ENCODE measurements at places on chromosomes 16 and 17.

- no peak for DNase-seq
Measured at GRCh38 chr16:49473131-49473530, 99.5 kb downstream of the C16orf78 start.

- DNase-seq = no peak
Measured at GRCh38 chr17:42198897-42199296, 4.6 kb upstream of the GHDC start.

DNA sequence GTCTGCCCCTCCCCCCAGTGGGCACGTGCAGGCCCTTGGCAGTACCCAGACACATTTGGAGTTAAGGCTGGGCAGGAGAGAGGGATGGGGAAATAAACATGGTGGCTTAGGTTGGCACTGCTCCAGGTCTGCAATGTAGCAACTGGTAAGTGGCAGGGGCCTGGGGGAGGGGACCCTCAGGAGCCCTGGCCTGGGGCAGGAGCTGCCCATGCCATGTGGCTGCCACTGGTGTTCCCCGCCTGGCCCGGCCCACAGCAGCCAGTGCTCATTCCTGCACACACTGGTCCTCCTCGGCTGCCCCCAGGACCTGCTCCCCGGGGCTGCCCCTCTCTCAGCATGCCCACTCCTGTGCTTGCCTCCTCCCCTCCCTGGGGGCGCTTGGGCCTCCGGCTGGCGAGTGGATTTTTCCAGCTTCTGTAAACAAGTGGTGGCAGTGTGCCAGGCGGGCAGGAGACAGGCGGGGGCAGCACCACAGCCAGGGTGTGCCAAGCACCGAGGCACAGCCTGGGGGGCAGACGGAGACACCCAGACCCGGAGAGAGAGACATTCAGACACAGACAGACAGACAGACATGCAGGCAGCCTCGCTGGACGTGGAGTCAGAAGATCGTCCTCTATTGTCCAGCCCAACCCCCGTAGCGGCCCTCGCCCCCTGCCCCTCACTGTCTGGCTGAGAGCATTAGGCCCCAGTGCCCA lies 9.4 kb downstream of the THRA start:
- DNase-seq = no peak

DNA sequence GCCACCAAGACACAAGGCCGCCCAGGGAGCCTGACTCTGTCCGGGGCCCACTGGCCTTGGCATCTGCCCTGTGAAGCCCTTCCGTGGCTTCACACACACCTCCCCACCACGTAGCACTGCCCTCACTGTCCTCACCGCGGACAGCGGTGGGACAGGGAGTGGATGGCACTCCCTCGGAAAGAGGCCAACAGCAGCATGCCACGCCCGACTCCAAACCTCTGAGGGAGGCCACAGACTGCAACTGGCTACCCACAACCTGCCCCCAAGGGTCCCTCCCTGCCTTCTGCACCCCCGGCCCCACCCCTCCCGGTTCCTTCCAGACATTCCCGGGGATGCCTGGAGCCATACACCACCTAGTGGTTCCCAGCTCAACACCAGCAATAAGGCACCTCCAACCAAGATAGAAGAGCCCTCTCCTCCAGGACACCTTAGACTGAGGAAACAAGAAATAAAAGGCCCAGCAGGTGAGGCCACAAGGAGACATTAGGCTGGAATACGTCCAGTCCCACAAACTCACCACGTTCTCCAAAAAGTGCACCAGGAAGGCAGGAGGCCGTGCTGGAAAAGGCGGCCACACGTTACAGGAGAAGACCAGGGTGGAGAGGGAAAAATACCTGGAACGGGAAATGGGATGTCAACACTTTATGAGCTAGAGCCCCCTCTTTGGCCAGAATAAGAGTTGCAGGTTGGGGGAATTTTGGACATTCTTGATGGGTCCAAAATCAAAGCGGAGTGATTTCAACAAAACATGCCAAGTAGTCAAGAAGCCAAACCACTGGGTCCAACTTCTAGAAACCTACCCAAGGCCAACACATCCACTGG lies 310.0 kb downstream of the SOX9 start:
- DNase-seq = no peak

DNA sequence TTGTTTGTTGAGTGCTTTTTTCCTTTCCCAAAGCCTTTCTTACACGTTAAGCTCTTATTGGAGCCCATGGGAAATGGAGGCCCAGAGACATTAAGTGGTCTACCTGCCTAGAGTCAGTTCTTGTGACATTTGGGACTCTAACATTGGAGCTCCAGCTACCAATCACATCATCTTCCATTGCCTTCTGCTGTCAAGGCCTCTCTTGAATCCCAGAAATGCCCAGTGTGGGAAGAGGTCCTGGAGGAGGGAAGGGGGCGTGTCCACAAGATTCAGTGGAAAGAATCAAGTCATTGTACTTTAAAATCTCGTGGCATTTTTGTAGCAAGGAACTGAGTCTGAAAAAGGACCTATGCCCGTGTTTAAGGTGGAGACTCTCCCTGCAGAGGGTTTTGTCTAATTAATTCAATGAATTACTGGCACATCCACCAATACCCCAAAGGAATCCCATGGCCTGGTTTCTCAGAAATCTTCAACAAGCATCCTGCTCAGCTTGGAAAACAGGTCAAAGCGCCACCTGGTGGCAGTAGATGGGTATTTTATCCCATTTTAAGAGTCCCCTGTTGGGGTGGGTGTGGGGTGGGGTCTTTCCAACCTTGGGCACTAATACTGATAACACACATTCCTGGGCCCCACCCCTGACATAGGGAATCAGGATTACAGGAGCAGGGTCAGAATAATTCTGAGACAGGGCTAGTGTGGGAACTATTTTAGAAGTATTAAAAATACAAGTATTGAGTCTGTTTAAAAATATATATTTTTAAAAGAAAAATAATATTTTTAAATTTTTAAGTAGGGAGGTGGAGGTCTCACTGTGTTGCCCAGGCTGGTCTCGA lies 24.6 kb downstream of the GPT2 start:
- DNase-seq = peak; percentile 18

GRCh38 chr17:58264407-58265103 lies 16.2 kb downstream of the MPO start:
- no peak for DNase-seq

DNA sequence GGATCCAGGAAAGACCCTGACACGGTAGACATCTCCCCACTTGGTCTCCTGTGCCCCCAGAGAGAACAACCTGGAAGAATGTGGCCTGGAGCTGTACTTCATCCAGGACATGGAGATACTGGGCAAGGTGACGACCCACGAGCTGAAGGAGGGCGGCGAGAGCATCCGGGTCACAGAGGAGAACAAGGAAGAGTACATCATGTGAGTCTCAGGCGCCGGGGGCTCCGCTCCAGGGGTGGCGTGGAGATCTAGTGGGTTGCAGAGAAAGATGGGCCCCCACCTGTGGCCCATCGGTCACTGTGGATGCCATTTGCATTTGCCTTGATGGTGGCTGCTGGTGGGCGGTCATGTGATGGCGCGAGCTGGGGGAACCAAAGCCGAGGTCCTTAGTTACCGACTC lies 14.9 kb upstream of the CLEC18A start:
- DNase-seq = no peak

DNA sequence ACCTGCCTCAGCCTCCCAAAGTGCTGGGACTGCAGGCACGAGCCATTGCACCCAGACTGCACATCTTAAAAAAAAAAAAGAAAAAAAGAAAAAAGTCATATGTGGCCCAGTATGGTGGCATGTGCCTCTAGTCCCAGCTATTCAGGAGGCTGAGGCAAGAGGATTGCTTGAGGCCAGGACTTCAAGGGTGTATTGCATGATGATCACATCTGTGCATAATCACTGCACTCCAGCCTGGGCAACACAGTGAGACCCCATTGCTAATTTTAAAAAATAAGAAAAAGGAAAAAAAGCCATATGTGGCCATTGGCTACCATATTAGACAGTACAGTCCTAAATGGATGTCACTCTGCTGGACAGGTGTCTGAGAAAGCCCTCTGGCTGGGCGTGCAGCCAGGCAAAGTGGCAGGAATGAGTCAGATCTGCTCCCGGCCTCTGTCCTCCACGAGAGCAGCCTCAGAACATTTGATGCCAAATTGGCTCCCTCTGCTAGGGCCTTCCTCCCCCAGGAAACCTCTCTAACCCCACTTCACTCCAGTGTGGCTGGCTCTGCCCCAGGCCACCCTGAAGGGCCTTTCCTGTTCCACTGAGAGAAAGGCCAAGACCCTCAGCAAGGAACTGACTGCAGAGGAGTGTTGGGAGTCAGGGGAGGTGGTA lies 14.7 kb downstream of the CA7 start:
- DNase-seq = no peak

DNA sequence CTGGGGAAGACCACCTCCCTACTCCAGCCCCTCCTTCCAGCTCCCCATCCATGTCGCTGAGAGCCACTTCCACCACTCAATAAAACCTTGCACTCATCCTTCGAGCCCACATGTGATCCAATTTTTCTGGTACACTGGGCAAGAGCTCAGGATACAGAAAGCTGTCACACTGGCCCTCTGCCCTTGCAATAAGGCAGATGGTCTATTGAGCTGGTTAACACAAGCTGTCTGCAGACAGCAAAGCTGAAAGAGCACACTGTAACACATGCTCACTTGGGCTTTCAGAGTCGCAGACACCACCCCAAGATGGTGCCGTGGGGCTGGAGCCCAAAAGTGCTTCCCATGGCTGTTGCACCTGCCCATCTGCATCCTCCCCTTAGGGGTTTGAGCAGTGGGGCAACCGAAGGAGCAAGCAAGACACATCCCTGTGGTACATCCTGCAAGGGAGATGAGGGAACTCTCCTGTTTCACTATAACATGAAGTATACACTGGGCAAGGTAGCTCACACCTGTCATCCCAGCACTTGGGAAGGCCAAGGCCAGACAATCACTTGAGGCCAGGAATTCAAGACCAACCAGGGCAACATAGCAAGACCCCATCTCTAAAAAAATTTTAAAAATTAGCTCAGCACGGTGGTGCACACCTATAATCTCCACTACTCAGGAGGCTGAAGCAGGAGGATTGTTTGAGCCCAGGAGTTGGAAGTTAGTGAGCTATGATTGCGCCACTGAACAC lies 52.8 kb upstream of the C17orf78 start:
- no peak for DNase-seq
